ENCODE measurements at places on chromosomes 7 and 10.

DNA sequence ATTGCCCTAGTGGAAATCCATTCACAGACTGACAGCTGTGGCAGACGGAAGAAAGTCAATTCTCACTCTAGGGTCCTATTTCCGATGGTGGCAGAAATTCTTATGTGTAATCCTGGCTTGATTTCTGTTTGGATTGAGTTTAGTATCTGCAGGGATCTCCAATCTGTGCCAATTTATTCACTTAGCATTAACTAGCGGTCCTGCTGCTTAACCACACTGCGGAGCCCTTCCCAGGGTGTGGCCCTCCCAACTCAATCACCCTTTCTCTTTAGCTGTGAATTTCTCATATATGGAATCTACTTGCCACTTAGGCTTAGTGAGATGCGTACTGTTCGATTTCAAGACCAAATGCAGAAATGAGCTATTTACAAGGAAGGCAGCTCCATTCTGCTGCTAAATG lies 215.7 kb downstream of the SFMBT2 start:
- DNase-seq = no peak

- DNase-seq = no peak
Measured at GRCh38 chr10:6211671-6212635, 9.2 kb downstream of the PFKFB3 start.

DNA sequence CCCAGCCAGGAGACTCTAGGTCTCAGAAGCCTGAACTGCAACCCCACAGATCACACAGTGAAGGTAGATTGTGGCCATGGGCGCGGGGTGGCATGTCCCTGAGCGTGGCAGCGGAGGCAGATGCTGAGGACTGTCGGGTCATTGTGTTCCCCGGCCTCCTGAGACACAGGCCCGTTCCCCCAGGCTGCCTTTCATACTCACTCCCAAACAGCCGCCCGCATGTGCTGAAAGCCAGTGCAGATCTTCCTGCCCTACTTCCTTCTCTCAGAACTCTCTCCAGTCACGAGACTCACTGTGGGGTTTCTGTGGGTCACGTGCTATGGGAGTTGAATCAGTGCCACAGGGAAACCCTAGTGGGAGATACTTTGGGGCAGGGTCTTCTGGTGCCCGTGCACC lies 48.0 kb downstream of the ZNF467 start:
- DNase-seq = no peak

- no peak for DNase-seq
Measured at GRCh38 chr7:34013421-34013820, 108.1 kb downstream of the BMPER start.

DNA sequence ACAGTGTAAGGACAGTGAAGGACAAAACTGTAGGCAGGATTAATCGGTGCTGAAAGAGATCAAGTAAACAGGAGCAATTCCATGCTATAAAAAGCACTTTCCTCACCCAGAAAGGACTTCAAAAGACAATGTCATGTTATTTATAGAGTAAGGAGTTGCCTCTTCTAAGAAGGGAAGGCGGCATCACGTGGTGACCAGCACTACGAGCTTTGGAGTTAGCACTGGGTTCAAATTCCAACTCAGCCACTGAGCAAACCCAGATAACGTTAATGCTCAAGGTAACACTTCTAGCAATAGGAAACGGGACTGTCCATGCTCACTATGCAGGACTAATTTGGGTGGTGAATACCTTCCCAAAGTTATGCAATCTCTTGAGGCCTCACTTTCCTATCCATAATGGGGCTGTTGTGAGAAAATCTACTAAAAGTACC lies 715 bp upstream of the PANK1 start:
- no peak for DNase-seq

Measured in NCI-H2107 (cell line).